ENCODE measurements at places on chromosomes 4 and X.

- DNase-seq = no peak
Measured at GRCh38 chrX:134716620-134717012, 58.3 kb upstream of the PLAC1 start.

- DNase-seq = no peak
Measured at GRCh38 chrX:140766024-140766611, 56.6 kb downstream of the LINC00632 start.

DNA sequence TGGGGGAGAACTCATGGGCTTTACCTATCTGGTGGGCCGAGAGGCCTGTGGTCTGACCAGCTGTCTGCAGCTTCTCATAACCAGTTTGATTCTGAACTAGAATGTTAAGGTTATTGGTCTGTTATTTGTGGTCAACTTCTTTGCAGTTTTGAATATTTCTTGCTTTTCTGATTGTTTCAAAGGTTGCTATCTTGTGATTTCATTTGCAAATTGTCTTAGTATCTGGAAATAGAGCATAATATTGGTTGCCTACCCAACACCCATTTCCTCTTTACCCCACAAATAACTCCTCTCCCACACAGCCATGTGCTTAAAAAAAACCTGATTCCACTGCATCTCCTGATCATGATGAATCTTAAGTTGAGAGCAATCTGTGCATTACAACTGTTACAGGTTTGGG, 39.1 kb upstream of the BMP2K start:
- DNase-seq = no peak

DNA sequence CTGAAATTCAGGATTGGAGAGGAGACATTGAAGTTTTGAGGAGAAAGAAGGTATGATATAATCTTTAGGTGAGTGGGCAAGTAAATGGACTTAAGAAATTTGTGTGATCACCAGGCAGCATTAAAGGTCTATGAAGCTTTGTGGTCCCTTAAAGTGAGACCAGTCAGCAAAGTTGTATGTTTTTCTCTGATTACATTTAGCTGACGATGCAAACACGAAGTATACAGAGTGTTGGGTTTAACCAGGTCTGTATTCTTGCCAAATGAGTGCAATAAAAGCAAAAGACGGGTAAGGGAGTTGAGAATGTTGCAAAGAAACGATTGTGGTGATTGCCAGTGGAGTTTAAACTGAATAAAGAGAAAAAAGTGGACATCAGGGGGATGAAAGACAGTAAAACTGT, 11.6 kb upstream of the YIPF6 start:
- DNase-seq = no peak

GRCh38 chrX:150693725-150694574, 754 bp downstream of the MTMR1 start:
- no peak for DNase-seq

DNA sequence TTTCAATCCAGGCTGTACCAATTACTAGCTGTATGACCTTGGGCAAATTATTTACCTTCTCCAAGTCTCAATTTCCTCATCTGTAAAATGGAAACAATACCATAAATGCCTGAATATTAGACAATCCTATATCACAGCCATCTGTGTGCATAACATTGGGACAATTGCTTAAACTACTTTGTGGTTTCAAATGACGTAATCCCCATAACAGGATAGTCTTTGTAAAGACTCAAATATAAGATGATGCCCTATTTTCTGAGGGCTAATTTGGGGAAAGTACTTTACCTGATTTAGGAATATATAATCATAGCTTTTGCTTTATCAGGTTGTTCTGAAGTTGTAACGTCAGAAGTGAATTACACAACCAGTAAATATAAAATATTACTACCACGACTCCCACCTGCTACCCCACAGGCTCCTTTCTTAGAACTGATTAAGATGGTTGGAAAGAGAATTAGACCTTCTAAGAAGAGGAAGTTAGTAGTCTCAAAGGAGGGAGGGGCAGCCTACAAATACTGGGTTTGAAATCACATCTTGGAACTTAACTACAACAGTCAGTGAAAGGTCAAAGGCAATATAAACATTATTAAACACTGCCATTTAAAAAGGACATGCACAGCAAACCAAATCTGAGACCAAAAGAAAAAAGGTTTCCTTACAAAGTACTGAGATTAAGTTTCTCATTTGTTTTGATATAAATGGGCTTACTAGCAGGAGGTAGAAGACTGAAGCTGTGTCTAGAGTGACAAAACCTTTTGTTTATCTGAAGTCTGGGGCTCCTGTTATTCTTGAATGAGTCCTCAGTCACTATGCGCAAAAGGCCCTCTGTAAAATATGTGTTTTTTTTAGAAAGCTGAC, 215.0 kb downstream of the SCFD2 start:
- DNase-seq = no peak

DNA sequence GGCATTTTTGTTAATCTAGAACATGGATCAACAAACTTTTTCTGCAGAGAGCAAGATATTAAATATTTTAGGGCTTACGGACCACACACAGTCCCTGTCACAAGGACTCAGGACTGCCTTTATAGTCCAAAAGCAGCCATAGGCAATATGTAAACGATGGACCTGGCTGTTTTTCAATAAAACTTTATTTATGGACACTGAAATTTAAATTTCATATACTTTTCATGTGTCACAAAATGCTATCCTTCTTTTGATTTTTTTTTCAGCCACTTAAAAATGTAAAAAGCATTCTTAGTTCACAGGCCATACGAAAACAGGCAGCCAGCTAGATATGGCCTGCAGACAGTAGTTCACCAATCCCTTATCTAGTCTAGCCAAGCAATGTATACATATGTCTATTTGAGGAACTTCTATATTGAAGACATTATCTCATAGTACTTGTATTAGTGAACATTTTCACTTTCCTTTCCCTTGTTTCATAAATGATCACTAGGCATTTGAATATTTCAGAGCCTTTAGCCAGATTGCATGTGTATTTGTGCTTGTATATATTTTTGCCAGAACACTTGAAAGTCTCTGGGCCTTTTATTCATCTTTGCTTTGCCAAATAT, 350.9 kb downstream of the RPA4 start:
- no peak for DNase-seq

- no peak for DNase-seq
Measured at GRCh38 chrX:77293331-77293995, 153.7 kb upstream of the FGF16 start.

DNA sequence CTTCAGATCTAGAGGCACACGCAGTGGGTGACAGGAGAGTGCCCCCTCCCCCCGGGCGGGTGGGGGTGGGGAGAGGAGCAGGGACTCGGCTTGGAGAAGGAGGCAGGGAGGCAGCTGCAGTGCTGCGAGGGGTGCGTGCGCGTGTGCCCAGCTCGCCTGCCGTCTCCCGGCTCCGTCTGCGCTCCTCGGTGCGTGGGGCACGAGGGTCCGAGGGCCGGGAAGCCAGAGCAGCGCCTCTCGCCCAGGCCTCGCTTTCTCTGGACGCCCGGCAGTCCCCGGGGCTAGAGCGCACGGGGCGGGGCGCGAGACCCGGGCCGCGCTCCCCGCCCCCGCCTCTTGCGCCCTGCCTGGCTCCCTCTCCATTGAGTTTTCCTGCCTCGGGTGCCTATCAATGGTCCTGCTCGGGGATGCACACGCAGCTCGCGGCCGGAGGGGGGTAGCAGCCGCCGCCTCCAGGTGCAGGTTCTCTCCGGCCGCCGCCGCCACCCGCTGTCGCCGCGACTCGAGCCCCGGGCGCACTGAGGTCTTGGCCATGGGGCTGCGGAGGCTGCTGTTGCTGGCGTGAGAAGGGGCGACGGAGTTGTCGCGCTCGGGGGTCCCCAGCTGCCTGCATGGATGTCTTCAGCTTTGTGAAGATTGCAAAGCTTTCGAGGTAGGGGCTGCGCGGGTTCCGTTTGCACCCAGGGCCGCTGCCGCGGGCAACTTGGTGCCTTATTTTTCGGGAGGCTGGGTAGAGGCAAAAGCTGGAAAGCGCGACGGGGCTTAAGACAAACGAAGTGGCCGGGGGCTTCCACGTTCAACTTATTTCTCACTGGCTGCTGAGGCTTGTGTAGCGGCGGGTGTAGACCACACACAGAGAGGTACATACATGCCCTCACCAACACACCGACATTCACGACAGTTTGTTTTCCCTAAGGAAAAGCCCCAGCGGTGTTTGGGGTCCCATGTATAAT, at the start of gene FRMPD4:
TSS of gene FRMPD4 (plus strand) at position 113 of the 953 bp plus-strand sequence. CDS start at position 612, 499 bp downstream.
- DNase-seq = no peak

GRCh38 chr4:151946718-151947117, 185.9 kb upstream of the GATB start:
- no peak for DNase-seq

GRCh38 chrX:97260679-97261078, 377.0 kb downstream of the RPA4 start:
- no peak for DNase-seq

- DNase-seq = no peak
Measured at GRCh38 chr4:170134821-170135220, 45.1 kb upstream of the AADAT start.

GRCh38 chr4:173237762-173238161, 69.2 kb downstream of the GALNT7 start:
- no peak for DNase-seq

- no peak for DNase-seq
Measured at GRCh38 chrX:110871839-110872238, 76.2 kb upstream of the CHRDL1 start.

DNA sequence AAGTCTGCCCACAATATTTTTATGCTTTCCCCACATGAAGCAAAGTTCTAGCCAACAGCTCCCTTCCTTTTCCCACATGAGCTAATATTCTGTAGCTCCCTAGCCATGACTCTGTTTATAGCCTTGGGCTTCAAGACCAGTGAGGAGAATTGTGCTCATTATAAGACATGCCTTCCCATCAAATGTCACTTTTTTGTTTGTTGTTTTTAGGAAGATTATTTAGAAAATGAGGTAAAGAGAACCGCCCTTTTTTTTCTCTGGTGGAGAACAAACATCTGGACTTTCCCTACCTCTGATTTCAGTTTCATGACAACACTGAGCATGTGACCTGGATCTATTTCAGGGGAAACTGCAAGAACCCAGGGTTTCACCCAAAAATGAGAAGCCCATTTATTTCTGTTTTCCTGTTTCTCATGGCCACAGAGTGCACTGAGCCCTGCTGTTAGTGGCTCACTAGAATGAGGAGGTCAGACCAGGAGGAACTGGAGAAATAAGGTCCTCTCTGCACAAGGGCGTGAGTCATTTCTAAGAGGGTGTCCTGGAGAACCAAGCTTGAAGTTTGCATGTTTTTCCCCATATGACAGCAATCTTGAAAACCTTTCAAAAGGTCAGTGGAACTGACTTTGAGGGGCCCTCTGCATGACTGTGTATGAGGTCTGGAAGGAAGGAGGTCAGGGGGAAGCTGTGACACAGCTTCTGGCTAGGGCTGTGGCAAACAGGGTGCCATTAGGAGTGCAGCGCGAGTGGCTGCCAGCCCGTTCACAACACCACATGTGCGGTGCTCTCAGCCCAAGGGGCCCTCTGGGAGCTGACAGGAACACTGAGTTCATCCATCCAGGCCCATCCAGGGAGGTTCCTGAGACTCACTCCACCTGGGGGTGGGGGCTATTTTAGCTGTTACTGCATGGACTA, 55.2 kb downstream of the CHST7 start:
- DNase-seq = no peak

DNA sequence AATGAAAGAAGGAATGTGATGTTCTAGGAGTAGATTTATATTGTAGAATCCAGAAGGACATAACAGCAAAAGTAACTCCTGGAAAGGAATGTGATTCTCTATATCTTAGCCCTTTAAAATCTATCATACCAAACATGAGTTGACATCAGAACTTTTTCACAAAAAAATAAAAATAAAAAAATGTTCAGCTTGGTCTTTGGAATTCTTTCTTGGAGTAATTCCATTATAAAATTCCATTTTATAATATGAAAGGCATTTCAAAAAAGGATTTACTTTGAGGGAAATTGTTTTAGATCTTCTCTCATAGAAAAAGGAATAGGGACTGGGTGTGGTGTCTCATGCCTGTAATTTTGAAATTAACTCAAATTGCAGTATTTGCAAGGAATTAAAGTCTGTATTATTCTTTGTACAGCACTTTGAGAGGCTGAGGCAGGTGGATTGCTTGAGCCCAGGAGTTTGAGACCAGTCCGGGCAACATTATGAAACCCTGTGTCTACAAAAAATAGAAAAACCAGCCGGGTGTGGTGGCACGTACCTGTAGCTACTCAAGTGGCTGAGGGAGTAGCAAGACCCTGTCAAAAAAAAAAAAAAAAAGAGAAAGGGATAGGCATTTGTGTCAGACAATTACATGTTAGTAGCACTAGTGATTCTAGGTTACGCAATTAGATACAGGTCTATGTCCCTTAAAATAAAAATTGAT, 134.9 kb downstream of the SLC4A4 start:
- DNase-seq = no peak

DNA sequence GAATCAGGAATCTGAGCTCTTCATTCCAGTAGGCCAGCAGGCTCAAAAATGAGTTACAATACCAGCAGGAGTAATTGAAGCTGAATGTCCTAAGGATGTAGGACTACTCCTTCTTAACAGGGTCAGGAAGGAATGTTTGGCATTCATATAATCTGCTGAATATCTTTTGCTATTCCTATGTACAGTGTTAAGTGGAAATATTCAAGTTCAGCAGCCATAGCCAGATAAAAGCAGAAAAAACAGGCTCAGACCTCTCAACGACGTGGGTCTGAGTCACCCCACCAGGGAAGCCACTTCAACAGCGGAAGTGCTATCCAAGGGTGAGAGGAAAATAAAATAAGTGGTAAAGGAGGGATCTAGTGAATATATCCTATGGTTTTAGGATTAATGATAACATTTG, 577.0 kb downstream of the SPOCK3 start:
- DNase-seq = no peak

- DNase-seq = no peak
Measured at GRCh38 chr4:1240721-1241465, 8.0 kb downstream of the CTBP1 start.

DNA sequence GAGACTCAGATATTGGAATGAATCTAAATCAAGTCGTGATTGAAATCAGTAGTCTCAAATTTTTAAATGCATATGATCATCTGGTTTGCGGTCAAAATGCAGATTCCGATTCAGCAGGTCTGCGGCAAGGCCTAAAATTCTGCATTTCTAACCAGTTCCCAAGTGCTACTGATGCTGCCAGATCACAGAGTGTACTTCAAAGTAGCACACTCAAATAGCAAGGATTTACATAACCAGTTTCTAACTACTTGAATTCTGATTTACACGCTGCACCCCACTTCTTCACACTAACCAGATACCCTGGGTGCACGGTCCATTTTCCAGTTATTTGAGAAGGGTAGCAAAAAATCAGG, 752 bp downstream of the MBTPS2 start:
- DNase-seq = no peak

DNA sequence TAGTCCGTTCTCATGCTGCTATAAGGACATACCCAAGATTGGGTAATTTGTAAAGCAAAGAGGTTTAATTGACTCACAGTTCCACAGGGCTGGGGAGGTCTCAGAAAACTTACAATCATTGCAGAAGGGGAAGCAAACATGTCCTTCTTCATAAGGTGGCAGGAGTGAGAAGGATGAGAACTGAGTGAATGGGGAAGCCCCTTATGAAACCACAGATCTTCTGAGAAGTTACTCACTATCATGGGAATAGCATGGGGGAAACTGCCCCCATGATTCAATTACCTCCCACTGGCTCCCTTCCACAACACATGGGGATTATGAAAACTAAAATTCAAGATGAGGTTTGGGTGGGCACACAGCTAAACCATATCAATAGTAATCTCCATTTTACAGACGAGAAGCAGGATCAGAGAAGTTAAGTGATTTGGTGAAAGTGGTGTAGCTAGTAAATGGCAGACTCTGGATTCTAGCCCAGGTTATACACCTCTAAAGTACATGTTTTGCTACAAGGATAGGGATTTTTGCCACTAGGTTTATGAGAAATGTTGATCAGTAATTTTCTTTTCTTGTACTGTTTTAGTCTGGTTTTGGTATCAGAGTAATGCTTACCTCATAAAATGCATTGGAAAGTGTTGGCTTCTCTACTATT, 47.3 kb upstream of the C1GALT1C1 start:
- no peak for DNase-seq

All from stimulated activated CD4-positive, alpha-beta T cell treated with anti-CD3 and anti-CD28 coated beads, Interleukin-1b, Interleukin-23, amount 100 ng/mL, for 1 hour (primary cell).